ENCODE measurements at places on chromosomes 1 and 21.

GRCh38 chr1:155166051-155166470 lies 7.0 kb downstream of the KRTCAP2 start:
- DNase-seq = no peak

- no peak for DNase-seq
These were observed 21.0 kb downstream of the PRKAA2 start for GRCh38 chr1:56666112-56666608.

DNA sequence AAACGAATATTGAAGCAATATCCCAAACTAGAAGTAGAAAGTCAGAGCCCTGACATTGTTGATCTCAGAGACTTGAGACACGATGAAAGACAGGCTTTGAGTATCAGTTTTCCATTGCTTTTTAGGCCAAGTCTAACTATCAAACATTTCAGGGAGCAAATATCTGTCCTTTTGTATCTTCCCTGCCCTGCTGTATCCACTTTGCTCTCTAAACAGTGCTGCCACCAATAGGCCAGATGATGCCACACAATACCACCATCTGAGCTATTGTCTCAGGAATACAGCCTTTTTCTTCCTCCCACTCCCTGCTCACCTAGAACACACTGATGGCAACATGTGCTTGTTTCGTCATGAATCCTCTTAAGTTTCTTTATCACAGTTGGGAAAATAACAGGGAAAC lies 62.6 kb upstream of the SPAG17 start:
- no peak for DNase-seq

DNA sequence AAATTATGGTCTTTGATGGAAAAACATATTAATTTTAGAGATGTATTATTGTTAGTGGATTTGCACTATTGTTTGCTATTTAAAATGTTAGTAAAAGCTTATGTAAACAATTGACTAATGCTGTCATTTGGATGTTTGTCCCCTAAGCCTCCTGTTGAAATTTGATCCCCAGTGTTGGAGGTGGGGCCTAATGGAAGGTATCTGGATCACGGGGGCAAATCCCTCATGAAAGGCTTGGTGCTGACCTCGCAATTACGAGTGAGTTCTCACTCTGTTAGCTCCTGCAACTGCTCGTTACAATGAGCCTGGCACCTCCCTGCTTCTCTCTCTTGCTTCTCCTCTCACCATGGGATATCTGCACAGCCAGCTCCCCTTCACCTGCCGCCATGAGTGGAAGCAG lies 14.3 kb downstream of the TMEM35B start:
- no peak for DNase-seq

DNA sequence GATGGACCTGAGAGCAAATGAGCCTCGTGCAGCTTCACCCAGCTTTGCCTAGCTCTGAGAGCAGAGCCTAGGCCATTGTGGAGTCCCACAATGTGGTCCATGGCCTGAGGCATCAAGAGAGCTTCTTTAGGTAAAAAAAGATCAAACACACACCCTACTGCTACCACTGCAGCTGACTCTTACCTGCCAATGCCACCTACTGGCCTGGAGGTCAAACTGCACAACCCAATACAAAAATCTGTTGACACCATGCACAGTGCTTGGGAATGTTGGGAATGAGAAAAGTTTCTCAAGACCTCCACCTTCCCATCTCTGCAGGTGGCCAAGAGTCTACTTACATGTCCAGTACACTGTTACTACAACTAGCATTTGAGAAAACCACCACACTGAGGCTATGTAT lies 60.6 kb downstream of the UCHL5 start:
- no peak for DNase-seq

DNA sequence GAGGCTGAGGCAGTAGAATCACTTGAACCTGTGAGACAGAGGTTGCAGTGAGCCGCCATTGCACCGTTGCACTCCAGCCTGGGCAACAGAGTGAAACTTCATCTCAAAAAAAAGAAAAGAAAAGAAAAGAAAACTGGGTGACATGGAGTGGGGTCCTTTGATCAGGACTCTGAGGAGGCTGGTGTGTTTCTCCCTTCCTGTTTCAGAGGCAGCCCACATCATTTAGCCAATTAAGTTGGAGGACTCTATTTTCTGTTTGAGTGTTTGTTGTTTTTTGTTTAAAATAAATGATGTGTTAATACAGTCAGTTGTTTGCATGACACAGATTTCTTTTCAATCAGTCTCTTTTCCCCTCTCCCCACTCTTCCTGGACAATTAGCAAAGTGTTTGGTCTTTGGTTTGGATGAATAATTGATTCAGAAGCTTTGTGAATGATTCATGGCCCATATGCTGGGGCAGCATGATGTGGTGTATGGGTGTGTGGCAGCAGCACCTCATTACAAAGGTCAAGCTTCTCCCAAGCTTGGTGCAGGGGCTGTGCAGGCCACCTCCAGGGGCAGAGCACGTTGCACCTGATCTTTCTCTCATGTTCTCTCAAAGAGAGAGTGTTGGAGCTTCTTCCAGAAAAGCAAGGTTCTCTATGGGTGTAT lies 48.8 kb downstream of the CACNA1E start:
- DNase-seq = no peak

GRCh38 chr1:81717230-81717629 lies 83.5 kb upstream of the ADGRL2 start:
- DNase-seq = no peak

DNA sequence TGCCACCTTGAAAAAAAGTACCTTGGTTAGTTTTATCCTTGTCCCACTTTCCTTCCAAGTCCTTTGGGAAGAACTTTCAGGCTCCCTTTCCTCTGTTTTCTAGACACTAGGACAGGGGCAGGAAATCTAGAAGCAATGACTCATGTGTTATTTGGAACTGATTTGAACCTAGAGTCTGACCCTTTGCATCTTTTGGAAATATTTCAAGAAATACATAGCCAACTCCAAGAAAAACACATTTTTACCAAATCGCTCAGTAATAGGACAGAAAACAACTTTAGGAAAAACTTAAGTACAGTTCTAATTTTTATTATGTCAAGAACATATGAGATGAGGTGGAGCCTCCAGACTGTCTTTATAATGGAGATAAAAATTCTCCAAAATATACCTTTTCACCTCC lies 292.4 kb downstream of the PTBP2 start:
- DNase-seq = no peak

DNA sequence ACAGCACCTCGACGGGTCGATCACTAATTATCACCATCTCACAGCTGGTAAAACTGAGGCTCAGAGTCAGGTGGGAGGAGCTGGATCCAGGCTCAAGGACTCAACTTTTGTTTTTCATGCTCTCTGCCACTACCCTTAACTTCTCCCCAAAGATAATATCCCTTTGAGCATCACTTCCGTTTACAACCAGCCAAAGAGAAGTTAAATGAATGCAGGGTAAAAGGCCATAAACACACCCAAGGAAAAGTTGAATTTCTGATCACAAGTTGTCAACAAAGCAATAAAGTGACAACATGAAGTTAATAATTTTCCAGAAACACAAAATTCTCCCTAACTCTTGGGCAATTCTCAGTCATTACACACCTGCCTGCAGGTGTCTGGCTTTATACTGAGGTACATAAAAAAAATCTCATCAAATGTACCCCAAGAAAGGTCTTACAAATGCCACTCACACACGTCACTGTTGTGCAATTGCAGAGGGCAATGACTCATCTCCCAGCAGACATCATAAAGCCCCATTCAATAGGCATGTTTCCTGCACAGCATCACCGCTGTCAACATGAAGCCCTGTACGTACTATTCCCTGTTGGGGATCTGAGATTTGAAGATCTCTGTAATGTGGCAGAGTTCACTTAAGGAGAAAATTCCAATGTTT lies 3.4 kb downstream of the OR2T11 start:
- DNase-seq = no peak

GRCh38 chr1:24109686-24110475 lies 2.1 kb downstream of the MYOM3 start:
- DNase-seq = no peak

DNA sequence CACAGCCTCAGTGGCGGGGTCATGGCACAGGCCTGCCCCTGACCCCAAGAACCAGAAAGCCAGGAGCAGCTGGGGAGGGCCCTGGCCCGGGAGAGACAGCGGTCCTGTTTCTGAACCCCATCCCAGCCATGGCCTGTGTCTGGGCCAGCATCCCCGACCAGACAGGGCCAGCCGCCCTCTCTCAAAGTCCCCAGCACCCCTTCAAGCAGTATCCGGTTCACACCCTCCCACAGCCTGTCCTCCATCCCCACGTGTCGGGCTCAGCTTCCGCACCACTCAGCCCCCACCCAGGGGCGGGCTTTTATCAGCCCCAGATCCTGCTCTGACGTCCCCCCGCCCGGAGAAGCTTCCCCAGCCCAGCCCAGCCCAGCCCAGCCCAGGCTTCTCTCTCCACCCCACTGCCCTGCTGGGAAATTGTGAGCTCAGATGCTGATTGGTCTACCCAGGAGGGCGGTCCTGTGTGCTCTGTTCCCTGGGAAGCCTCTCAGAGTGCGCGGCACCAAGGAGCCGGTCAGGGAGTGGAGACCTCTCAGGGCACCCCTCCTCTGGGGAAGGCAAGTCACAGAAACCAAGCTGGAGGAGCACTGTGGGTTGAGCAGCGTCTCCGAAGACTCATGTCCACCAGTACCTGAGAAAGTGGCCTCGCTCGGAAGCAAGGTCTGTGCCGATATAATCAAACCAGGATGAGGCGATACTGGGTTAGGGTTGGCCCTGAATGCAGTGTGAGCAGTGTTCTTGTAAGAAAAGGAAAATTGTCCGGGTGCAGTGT lies 4.7 kb upstream of the FAAP20 start:
- peak; percentile 61 for DNase-seq

- DNase-seq = no peak
These were observed 103.4 kb downstream of the ETS2 start for GRCh38 chr21:38909109-38909508.

DNA sequence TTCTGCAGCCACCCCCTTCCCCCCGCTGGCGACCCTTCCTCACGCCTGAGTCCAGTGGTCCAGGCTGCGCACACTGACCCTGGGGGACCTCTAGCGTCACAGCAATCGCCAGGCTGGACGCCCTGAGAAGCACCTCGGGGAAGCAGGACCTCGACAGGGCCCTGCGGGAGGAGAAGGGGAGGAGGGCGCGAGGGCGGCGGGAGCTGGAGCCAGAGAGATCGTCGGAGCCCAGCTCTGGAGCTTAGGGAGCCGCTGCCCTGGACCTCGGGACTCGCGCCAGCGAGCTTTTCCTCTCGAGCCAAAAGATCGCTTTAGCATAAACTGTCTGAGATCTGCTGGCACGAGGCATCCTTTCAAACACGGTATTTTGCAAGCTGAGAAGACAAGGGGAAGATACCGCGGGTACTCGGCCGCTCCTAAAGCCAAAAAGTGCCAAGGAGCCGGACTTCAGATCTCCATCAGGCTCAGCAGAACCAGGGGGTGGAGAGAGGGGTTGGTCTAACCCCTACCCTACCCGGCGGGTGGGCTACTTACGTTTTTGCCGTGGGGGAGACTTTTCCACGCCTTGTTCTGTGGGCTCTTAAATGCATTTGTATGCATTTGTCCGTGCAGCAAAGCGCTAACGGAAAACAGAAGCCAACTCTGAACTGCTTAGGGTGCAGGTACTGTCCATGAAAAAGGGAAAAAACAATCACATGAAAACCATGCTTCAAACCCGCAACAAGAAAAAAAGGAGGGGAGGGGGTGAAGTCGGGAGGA lies 586 bp downstream of the COL24A1 start:
- no peak for DNase-seq

- DNase-seq = no peak
These were observed 134.9 kb upstream of the IPO9 start for GRCh38 chr1:201693890-201694607.

- DNase-seq = no peak
These were observed 7.9 kb downstream of the TIAM1 start for GRCh38 chr21:31335957-31336738.

DNA sequence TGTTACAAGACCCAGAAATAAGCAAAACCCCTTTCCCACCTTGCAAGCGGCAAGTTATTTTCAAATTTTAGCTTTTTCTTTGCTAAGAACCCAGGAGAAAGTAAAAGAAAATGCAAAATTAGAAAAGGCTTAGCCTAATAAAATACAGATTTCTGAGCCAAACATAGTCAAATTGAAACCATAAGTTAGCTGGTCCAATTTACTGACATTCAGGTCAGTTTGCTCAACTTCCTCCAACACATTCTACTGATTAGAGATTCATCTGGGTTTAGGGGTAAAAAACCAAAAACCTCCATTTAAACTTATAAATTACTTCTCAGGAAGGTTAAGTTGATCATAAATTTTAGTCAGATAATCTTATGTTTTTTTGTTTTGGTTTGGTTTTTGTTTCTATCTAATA lies 701.8 kb upstream of the CXADR start:
- DNase-seq = no peak

Measured in stimulated activated CD4-positive, alpha-beta T cell treated with anti-CD3 and anti-CD28 coated beads, TNF-alpha, amount 100 ng/mL, for 24 hours (primary cell).